ENCODE measurements at places on chromosomes 12 and 14. TPM values are rescaled to one million over a fixed set of nuclear protein-coding genes. Genes with fewer than 3 reads are reported as not detected.

DNA sequence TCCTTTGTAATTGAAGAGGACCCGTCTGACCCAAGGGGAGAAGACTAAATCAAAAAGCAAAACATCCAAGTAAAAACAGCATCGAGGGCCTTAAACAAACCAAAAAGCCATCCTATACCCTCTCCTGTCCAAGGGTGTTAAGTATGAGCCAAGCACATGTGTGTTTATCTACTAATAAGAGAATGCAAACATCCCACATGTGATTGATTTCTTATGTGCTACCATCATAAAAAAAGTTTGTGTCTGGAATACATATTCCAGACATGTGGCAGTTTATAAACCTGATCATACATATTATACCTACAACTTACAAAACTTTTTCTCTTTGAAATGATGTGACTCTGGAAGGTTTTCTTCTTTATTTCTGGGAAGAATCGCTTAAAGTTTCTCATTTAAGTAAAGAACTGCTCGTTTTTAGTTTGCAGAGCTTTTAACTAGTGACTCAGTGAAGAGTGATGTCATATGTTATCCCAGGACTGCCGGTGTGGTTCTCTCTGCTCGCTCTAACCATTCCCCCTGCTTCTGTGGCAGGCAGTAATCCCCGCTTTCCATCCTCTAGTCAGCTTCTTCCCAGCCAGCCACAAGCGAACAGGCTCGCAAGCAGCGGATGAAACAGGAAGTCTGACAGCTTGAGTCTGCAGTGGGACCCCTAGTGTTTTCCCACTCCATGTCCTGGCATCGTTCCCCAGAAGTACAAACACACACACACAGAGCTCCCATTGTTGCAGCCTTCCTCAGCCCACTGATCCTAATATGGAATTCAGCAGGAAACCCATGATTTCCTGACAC, 431 bp upstream of the RHOJ start:
- H3K4me1 ChIP-seq, result no peaks in the 10 kb centered on the region
- H3K27me3 ChIP-seq, result no peaks in the 10 kb centered on the region
- H3K36me3 ChIP-seq, result no peaks in the 10 kb centered on the region
- DNase-seq, result no peak

The VWF gene
- total RNA-seq, result 29.9 TPM

DNA sequence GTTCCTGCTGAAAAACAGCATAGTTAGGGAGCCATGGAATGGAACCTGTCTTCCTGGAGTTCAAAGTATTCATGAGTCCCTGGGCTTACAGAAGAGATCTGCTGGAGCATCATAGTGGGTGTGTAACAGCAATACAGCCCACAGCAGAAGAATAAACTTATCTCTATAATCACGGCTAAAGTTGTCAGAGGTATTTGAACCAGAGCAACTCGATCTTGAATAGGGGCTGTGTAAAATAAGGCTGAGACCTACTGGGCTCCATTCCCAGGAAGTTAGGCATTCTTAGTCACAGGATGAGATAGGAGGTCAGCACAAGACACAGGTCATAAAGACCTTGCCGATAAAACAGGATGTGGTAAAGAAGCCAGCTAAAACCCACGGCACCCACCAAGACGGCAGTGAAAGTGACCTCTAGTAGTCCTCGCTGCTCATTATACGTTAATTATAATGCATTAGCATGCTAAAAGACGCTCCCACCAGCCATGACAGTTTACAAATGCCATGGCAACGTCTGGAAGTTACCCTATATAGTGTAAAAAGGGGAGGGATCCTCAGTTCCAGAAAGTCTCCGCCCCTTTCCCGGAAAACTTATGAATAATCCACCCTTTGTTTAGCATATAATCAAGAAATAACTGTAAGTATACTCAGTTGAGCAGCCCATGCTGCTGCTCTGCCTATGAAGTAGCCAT, 223.4 kb downstream of the PCNX1 start:
- no peaks in the 10 kb centered on the region for H3K36me3 ChIP-seq
- no peak overlapping the region for H3K4me3 ChIP-seq
- H3K27me3 ChIP-seq, result no peaks in the 10 kb centered on the region
- no peak for DNase-seq
- H3K4me1 ChIP-seq, result no peaks in the 10 kb centered on the region

The PLEKHH1 gene
- 24.6 TPM for total RNA-seq

The EXOC5 gene
- 16.7 TPM for total RNA-seq

The MANSC4 gene
- not detected for total RNA-seq

GRCh38 chr14:84323450-84323849, 1206.5 kb upstream of the FLRT2 start:
- no peak for DNase-seq
- no peaks in the 10 kb centered on the region for H3K27me3 ChIP-seq

GRCh38 chr12:123058980-123059379, 78.5 kb downstream of the ARL6IP4 start:
- peaks cover 17% of the 10 kb centered on the region for H3K4me1 ChIP-seq
- H3K4me3 ChIP-seq, result no peak overlapping the region
- no peaks in the 10 kb centered on the region for H3K36me3 ChIP-seq
- no peak for DNase-seq
- H3K27me3 ChIP-seq, result no peaks in the 10 kb centered on the region

- DNase-seq, result no peak
- no peaks in the 10 kb centered on the region for H3K36me3 ChIP-seq
- no peak overlapping the region for H3K27ac ChIP-seq
- H3K4me3 ChIP-seq, result no peak overlapping the region
- no peaks in the 10 kb centered on the region for H3K27me3 ChIP-seq
Observed at GRCh38 chr12:81963636-81964035, 204.5 kb upstream of the PPFIA2 start.

Data from pancreas (tissue), 10 donors.